ENCODE measurements at places on chromosomes 5 and 9.
A peak's percentile ranks its signal among the peaks of the same experiment; 100 is the strongest.

DNA sequence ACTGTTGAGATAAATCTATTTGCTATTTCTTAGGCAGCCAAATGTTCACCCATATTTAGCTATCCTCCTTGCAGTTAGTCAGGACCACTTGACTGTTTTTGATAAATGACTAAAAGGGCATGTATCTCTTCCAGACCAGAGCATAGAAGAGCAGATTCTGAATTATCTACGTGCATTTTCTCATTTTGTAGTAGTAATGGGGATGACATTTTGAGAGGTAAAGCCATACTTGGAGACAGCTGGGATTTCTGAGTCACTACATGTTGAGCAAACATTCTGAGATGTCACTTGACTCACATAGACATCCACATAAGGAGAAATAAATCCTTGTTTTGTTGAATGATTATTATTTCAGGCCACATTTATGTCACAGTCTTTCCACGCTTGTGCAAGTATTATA lies 297.6 kb downstream of the CDH10 start:
- no peak for DNase-seq

DNA sequence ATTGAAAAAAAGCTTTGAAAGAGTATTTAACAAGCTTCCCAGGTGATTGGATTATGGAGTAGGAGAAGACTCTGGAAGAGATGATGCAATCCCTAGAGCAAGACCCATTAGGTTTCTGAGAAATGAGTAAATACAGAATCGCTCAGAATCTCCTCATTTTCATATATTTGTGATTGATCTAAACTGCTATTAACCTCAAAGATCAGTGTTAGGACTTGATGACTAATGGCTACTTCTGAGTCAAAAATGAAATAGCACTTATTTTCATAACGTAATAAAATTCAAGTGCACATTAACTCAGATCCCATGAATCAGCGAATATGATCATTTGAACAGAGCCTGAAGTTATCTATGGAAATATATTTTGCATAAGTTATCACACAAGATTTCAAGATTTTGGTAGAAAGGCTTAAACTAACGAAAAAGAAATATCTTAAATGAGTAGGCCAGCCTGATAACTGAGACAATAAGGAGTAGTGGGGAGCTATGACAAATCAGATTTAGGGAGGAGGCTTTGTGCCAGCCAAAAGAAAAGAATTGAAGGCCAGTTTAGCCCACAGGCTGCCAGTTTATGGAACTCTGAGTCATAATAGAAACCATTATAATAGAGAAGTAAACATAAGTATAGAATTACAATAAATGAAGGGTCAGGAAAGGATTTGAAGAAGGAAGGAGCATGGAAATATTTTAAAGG lies 106.7 kb upstream of the OSMR start:
- DNase-seq: no peak

DNA sequence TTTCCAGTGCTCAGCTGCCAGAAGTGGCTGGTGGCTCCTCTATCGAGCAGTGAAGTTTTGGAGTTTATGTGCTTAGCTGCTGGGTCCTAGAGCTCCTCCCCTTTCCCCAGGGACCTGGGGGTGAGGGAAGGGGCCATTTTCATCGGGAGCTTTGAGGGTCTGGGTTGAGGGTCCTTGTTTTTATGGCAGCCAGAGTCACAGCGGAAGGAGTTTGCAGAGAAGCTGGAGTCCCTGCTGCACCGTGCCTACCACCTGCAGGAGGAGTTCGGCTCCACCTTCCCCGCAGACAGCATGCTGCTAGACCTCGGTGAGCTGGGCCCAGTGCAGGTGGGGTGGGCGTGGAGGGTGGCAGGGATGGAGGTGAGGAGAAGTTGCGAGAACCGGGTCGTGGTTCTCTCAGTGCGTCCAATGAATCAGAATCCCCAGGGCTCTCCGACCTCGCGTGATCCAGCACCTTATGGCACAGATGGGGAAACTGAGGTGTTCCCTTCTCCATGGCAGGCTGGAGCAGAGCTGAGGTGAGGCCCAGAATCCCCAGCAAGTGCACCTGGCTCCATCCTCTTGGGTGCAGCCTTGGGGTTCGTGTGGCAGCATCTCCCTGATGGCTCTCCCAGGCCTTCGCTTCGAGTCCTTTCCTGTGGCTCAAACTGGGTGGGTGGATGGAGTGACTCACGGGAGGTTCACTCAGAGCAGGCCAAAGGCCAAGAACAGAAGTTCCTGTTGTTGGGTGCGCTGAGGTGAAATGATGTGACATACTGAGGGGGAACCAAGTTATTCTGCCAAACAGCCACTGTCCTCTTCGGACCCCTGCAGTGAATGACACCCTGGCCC lies 21.7 kb upstream of the DOLPP1 start:
- DNase-seq: no peak

- DNase-seq: no peak
These were observed 47.9 kb downstream of the RAI14 start for GRCh38 chr5:34703767-34704713.

DNA sequence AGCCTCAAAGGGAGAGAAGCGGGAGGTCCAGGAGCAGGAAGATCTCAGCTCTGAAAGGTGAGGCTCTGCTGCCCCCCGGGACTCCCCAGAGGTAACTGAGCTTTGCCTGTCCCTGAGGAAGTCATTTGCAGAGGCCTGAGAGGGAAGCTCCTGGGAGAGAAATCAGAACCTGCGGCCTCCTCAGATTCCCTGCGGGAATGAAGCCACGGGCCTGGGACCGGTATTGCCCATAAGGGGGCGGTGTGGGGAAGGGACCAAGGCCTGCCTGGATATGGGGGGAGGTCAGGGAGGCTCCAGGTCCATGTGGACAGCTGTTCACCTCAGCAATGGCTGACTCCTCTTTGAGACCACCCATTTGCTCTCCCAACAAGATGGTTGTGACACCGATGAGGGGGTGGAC lies 1.3 kb downstream of the SPATA31E1 start:
- no peak for DNase-seq

GRCh38 chr5:148535190-148535589 lies 119.1 kb downstream of the HTR4 start:
- DNase-seq: no peak

DNA sequence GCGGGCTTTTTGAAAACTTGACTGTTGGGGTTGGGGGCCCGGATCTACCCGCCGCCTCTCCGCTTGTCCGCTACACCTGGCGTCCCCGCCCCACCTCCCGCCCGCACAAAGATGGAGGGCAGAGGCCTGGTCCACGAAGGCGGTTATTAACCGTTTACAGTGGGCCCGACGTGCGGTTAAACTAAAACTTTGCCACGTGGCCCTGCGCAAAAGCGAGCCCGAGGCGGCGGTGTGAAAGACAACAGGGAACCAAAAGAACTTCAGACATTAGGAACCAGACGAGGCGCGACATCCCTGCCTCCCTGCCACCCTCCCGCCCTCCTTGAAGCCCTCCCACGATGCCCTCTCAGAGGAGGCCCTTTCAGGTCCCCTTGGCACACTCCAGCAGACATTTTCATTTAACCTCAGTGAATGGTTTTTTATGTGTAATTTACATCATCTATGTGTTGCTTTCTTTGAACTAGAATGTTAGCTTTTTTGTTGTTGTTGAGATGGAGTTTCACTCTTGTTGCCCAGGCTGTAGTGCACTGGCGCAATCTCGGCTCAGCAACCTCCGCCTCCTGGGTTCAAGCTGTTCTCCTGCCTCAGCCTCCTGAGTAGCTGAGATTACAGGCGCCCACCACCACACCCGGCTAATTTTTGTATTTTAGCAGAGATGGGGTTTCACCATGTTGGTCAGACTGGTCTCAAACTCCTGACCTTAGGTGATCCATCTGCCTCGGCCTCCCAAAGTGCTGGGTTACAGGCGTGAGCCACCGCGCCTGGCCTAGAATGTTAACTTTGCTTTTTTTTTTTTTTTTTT lies 999 bp upstream of the HNRNPA0 start:
- no peak for DNase-seq

- DNase-seq: no peak
These were observed 22.5 kb upstream of the ARL14EPL start for GRCh38 chr5:116009806-116010205.

GRCh38 chr9:131233995-131234394 lies 42.3 kb downstream of the FAM78A start:
- DNase-seq: no peak

DNA sequence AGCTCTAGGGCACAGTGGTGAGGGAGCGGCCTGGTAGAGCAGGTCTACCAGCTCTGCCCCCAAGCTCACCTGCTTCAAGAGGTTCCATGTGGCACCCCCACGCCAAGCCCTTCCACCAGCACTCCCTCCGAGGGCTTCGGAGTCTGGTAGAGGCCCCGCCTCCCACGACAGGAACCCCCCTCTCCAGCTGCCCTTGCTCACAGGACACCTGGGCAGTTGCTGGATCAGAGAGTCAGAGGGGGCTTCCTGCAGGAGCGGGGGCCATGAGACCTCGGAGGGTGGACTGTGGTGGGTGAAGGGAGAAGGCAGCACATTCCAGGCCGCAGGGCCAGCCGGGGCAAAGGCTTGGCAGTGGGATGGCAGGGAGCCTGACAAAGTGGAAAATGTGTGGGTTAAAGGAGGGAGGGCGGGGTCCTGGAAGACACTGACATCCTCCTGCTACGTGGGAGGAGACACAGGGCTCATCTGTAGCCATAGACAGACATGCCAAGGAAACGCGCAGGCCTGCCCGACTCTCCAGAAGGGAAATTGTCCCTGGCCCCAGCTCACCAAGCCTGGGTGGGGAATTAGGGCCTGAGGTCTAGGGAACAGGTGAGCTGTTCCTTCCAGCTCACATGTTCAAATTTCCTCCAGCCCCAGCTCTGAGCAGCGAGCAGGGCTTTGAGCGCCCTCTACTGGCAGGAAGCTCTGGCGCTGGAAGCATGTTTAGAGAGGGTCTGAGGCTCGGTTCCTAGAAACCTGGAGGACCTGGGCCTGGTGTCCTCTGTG lies 74.2 kb downstream of the NTNG2 start:
- DNase-seq: peak; percentile 49

DNA sequence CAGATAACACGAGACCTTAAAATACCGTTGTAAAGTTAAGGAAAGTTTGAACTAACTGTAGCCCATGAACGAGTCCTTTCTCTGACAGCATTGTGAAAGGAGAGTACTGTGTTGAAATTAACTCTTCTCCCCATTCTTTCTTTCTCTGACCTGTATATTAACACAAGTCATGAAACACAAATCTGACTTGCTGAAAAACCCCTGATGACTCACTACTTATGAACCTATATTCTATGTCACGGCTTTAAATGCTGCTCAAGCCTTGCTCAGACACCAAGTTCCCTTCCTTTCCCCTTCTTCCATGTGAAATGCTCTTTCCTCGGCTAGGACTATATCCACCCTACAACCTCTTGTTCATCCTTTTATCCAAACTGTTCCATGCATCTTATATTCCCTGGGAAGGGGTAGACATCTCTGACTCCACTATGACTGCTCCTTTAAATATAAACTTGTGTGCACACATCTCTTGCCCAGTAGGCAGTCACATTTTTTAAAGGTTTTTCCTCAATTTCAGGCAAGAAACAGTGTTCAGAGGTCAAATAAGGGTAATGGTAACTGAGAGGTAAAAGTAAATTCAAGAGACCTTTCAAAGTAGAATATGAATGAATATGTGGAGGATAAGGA lies 142.9 kb downstream of the NFIB start:
- DNase-seq: no peak

GRCh38 chr9:127351182-127352166 lies 45.5 kb upstream of the SLC2A8 start:
- DNase-seq: no peak

DNA sequence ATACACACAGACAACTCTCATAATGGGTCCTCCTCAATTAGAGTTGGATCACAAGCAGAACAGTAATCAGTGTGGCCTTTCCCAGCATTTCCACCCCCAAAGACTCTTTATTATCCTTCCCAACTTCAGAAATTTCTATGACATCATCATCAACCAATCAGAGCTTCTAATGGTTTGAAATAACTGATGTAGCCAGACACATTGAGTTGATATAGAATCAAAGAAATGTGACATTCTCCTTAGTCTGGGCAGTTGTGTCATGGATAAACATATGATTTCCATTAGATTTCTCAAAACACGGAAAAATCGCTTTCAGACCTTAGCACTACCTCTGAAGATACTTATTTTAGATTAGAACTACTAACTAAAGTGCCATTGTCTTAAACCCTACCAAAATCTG lies 75.7 kb upstream of the NFIB start:
- DNase-seq: no peak

- no peak for DNase-seq
These were observed 71.9 kb downstream of the MFAP3 start for GRCh38 chr5:154110716-154111115.

- no peak for DNase-seq
These were observed 83.6 kb downstream of the ANKH start for GRCh38 chr5:14787801-14788579.

GRCh38 chr5:148746826-148747535 lies 79.4 kb upstream of the ADRB2 start:
- no peak for DNase-seq

DNA sequence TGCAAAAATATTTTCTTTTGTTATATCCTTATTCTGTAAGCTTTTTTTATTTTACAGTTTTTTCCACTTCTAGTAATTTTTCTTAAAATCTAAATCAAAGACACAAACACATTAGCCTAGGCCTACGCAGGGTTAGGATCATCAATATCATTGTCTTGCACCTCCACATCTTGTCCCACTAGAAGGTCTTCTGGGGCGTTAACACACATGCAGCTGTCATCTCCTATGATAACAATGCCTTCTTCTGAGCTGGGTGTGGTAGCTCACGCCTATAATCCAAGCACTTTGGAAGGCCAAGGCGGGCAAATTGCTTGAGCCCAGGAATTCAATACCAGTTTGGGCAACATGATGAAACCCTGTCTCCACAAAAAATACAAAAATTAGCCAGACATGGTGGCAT lies 78.9 kb upstream of the LRRC70 start:
- DNase-seq: no peak

GRCh38 chr9:129868872-129869486 lies 33.7 kb downstream of the USP20 start:
- DNase-seq: no peak

- no peak for DNase-seq
These were observed 24.3 kb upstream of the TRIM32 start for GRCh38 chr9:116662646-116663310.

DNA sequence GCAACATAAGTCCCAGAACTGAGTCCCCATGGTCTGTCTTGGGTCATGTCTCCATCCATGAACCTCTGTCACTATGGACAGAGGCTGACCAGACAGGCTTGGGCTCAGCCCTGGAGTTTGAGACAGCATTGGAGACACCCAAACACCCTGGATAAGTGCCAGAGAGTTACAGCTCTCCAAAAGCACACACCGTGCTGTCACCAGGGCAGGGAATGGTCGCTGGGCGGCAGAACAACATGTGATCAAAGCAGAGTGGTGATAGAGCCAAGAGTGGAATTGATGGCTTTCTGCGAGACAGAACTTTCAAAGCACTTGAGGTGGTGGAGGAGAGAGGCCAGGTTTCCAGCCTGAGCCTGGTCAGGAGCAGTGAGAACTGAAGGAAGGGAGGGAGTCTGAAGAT lies 50.1 kb downstream of the DRD1 start:
- DNase-seq: no peak

DNA sequence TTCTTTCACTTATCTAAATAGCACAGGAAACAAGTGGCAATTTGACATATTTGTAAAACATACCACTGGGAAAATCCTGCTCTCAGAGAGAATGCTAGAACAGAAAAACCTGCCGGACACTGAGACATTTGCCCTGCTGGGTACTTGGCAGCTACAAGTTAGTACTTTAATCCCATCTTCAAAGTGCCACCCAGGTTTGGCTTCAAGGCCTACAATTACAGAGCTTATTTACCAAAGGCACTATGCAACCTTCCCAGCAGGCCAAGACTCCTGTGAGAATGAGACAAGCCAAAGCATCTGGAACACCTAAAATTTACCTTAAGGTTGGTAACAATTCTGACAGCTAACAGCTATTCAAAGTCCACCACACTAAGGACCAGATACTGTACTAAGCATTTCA lies 78.3 kb downstream of the TSSK1B start:
- DNase-seq: no peak

Data from occipital lobe (tissue), 3 donors.